Endothelial cell of umbilical vein (primary cell): ENCODE measurements at places on chromosomes 1 and 21.

- H3K36me3 ChIP-seq: peaks cover 32% of the 10 kb centered on the region
- H3K4me1 ChIP-seq: peaks cover 2% of the 10 kb centered on the region
- DNase-seq: no peak
- no peaks in the 10 kb centered on the region for H3K27me3 ChIP-seq
- H3K4me3 ChIP-seq: no peak overlapping the region
- H3K27ac ChIP-seq: no peak overlapping the region
Observed at GRCh38 chr1:206495011-206495461, 12.3 kb upstream of the RASSF5 start.

DNA sequence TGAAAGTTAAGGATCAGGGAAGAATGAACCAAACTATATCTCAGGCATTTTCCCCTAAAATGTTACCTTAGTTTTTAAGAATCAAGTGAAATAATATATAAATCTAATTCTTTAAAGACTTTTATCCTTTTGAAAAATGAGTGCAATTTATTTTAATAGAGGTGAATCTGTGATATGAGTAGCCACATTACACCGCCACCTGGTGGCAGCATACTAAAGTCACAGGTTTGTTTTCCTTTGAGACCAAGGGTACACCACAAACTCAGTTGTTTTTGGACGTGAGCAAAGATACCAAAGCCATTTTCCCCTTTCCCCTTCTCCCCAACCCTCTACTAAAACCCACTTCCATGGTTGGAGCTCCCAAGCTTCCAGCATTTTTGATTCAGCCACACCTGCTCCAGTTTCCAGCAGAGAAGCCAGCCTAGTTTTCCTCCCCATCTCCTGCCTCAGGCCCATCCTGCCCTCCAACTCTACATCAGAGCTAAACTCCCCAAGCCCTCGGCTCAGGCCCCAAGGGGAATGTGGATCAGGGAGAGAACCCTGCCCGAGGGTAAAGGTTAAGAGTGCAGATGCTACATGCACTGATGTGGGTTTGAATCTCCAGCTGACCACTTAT, 22.9 kb upstream of the LDLRAP1 start:
- H3K4me1 ChIP-seq: no peaks in the 10 kb centered on the region
- H3K4me3 ChIP-seq: no peak overlapping the region
- H3K36me3 ChIP-seq: no peaks in the 10 kb centered on the region
- DNase-seq: peak; percentile 57
- no peak overlapping the region for H3K27ac ChIP-seq

- H3K36me3 ChIP-seq: no peaks in the 10 kb centered on the region
- peaks cover 9% of the 10 kb centered on the region for H3K27me3 ChIP-seq
- H3K27ac ChIP-seq: peak overlapping the region; percentile 48
- H3K4me3 ChIP-seq: peak overlapping the region; percentile 84
- no peak for DNase-seq
- peaks cover 6% of the 10 kb centered on the region for H3K4me1 ChIP-seq
Observed at GRCh38 chr21:28884481-28884880, 108.2 kb downstream of the LTN1 start.

DNA sequence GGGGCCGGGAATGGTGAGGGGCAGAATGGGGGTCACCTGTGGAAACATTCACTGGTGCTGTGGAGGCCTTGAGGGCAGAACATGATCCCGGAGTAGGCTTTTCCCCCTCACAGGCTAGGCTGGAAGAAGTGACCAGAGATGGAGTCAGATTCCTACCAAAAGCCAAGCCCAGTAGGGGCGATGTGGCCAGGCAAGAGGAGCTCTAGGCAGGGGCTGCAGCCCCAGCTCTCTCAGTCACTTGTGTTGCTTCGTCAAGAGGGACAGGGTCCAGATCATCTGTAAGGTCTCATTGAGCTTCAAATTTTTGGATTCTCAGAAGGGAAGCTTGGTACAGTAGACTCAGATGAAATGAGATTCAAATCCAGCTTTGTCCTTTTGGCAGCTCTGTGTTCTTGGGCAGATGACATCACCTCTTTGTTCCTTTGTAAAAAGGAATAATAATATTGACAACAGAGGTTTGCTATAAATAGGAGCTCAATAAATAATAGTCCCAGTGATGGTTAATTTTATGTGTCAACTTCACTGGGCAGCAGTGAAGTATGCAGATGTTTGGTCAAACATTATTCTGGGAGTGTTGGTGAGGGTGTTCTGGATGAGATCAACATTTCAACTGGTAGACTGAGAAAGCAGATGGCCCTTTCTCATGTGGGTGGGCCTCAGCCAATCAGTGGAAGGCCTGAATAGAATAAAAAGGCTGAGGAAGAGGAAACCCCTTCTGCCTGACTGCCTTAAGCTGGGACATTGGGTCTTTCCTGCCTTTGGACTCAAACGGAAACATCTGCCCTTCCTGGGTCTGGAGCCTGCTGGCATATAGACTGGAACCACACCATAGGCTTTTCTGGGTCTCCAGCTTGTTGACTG, 324.7 kb upstream of the USP24 start:
- no peaks in the 10 kb centered on the region for H3K4me1 ChIP-seq
- H3K27me3 ChIP-seq: no peaks in the 10 kb centered on the region
- no peaks in the 10 kb centered on the region for H3K36me3 ChIP-seq

DNA sequence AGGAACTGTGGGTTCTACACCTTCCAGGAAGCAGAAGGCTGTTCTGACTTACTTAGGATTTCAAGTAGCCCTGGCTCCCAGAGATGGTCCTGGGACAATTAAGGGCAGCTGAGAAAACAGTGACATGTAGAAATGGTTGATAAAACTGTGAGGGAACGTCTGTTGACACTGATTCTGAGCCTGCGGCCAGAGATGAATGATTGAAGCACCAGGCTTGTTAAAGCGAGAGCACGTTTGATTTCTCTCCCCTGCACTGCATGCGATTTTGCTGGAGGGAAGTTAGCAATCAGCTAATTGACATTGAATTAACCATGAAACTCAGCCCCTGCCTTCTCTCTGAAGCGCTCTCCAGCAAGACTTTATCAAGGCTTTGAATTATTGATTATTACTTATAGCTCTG, 29.9 kb upstream of the POU3F1 start:
- DNase-seq: no peak
- no peaks in the 10 kb centered on the region for H3K27me3 ChIP-seq
- H3K36me3 ChIP-seq: no peaks in the 10 kb centered on the region
- H3K4me3 ChIP-seq: no peak overlapping the region
